Activated effector memory CD4-positive, alpha-beta T cell treated with anti-CD3 and anti-CD28 coated beads, Interleukin-2, amount 50 U/mL, for 16 hours (primary cell): ENCODE measurements at places on chromosomes 4 and X.
A peak's percentile ranks its signal among the peaks of the same experiment; 100 is the strongest.

DNA sequence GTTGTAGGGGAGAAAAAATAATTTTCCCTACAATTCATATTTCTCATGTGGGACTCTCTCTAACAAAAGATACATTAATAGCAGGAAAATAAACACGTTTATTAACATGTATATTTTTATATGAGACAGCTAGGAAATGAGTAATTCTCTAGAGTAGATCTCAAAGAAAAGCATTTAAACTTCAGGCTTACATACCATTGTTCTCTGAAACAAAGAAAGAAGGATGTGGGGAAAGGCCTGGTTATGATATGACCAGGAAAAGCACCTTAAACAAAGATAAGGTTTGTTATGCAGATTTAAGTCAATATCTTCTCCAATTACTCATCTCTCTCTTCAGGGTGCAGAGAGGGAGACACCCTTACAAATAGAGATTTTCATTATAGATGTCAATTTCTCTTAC, 131.3 kb downstream of the SLC7A11 start:
- no peak for DNase-seq

DNA sequence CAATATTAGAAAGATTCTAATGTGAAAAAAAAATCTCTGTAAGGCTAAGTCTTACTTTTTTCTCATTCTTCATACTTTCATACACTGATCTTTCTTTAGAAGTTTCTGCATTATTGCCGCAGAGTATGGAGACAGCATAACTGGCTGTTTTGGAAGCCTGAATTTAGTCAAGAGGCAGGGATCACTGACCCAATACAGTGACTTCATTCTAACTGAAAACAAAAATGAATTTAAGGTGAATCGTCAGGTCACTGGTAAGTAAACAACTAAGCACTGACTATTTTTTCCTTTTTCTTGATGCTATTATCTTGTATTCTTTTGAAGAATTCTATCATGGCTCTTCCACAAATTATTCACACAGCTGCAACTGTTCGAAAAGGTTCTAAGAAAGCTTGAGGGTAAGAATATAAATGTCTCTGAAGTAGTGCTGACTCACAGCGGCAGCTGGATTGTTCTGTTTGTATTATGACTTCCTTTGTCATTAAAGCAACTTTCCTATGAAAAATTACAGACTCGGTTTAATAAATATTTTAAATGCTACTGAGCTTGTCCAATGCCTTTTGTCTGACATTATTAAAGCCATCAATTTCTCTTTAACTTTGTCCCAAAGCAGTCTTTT, 609.3 kb downstream of the FSTL5 start:
- no peak for DNase-seq

DNA sequence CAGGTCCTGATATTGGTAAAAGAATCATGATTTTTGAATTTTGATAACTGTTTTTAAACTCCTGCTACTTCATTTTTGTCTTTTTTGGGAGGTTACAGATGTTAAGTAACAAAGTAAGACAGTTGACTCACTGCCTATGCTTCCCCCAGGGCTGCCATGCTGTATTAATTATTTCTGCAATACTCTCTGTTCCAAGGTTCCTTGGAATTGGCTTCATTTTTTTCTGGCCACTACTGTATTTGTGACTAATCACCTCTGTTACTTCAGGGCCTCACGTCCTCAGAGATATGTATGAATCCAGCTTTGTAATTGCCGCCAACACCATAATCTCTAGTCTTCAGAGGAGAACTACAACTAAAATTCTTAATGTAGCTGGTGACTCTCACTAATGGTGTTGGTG, 1729.3 kb downstream of the C4orf33 start:
- DNase-seq: no peak

DNA sequence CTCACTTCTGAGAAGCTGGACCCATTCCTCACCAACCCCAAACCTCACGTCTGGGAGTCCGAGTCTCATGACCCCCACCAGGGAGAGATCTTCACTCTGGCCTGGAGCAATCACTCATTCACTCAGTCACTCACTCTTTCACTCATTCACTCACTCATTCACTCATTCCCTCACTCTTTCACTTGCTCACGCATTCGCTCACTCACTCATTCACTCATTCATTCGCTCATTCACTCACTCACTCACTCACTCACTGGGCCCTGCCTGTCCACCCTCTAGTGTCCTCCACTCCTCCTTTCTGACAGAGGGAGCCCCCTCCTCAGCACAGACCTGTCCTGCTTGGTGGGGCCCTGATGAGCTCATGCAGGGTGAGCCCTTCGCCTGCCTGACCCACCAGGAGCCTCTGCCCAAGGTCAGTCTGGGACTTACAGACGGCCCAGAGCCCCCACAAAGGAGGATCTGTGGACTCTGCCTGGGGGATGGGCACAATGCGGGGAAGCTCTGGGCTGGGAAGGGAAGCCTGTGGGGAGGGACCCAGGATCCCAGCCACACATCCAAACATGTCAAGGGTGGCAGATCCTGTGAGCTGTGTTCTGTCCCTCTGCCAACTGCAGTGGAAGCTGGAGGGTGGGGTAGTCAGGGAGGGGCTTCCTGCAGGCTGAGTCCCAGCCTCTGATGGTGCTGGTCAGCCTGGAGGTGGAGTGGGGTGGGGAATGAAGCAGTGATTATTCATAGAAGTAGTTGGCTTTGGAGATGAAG, 18.5 kb downstream of the CPZ start:
- DNase-seq: no peak

DNA sequence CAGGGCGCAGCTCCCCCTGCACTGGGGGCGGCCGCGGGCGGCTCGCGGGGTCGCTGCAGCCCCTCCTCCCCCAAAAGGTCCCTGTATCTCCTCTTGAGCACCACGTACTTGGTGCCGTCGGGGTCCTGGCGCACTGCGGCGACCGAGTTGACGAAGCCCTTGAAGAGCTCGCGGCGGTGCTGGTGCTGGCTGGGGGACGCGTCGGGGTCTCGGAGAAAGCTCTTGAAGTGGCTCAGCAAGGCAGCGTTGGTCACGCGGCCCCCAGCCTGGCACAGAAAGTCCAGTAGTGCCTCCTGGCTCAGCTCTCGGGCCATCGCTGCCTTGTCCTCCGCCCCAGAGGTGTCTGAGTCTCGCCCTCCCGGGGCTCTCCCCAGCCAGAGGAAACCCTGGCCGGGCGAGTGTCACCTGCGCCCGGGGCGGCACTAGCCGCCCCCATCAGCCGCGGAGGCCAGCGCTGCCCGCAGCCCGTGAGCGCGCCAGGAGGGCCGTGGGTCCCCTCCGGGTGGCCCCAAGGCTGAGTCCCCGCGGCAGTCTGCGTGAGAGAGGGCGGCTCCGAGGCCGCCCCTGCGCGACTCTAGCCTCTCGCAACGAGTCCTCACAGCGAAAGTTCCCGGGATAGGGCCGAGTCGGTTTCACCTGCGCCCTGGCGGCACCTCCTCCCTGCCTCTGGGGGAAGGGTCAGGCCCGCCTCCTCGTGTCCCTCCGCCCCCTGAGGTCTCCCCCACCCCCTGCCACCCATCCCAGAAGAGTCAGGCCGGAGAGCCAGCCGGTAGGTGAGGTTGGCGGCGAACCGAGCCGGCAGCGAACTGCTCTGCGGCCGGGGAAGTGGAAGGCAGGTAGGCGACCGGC, at the start of gene SOWAHB:
Gene SOWAHB, minus strand, starts transcription at position 609 of the 849 bp plus-strand sequence. Its CDS starts 295 bp downstream, at position 314.
- peak; percentile 76 for DNase-seq

GRCh38 chrX:633985-634958, 3.7 kb downstream of the SHOX start:
- DNase-seq: no peak

DNA sequence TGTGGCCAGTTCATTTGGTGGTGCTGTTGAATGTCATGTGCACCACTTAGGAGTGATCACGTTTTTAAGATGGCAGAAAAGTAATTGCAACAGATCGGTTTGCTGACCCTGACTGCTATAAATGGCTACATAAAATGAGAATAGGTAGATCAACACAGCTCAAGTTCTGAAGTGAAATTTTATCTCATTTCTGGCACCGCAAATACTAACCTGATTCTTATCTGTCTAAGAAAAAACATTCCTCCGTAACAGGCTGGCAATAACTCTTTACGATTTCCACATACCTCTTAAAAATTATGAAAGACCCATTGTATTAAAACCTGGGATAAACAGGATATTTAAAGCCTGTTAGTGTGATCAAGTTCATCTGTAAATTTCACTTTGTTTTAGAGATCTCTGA, 387.5 kb downstream of the PDGFC start:
- no peak for DNase-seq

DNA sequence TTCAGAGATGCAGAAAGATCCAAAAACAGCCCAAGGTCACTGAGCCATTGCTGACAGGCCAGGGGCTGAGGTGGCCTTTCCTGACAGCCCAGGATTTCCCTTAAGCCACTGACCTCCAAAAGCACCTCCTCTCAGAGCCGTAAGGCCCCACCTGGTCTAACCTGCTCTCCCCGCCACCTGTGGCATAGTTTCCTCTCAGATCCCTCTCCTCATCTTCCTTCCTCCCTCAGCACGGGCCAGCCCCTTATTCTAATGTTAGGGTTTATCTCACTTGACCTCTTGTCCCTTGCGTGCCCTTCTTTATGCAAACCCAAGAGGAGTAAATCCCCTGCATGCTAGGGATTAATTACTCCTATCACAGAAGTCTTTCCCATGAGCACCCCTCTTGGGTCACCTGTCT, 113.0 kb downstream of the RBM47 start:
- no peak for DNase-seq

- DNase-seq: no peak
These were observed 32.5 kb downstream of the MAN2B2 start for GRCh38 chr4:6607368-6608055.

DNA sequence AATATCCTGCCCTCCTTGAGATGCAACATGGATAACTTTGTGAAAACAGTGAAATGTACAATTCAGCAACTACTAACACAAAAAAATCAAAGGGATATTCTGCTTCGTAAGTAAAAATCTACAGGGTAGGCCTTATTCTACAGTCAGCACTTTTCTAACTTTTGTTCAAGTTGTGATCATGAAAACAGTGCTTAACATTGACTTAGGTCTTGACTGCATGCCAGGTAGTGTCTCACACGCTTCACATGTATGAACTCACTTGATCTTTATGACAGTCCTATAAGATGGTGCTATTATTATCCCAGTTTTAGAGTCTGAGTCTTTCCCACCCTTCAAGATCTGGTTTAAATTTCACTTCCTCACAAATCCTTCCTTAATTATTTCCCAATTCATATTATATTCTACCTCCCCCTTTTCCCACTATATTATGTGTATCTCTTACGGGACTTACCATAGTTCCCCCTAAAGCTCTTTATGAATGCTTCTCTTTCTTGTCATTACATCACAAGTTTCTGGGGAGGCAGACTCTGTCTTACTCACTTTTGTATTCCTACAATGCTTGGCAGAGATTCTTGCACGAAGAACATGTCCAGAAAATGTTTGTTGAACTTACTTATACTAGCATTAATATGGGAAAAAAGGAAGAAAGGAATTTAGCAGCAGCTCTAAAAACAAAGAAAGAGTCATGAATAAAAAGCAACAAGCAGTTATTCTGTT, 179.8 kb downstream of the SCFD2 start:
- DNase-seq: no peak
